EL (cell line): ENCODE measurements at places on chromosomes 1 and 21.
A peak's percentile ranks its signal among the peaks of the same experiment; 100 is the strongest.

DNA sequence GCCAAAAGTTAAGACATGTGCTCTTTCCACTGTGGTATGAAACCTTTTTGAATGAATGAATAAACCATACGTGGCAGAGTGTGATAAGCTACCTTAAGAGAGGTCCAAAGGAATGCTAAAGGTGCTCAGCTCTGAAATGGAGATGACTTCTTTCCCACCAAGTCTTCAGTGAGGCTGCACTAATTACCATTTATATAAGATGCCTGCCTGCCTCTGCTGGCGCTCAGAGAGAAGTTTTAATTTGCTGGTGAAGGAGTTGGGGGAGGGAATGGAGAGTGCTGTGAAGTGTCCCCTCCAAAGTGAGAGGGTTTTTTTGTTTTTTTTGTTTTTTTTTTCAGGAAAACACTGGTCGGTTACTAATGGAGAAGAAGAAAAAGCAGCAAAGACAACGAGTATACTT lies 559.0 kb downstream of the OMA1 start:
- no peak for DNase-seq

DNA sequence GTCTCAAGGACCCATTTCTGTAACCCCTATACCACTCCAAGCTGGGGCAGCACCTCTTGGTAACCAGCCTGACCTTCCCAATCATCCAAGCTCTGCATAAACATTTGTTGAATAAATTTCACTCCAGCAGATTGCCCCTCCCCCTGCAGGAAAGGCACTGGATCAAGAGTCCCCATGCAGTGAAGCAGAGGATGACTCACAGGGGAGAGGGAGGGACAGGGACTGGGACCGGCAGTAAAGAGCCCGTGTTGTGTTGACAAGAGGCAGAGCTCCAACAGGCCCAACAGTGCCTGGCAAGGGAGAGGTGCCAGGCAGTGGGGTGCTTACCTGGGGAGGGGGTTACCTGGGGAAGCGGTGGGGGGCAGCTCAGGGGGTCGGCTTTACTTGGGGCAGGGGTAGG lies 32.3 kb downstream of the SLC9A1 start:
- DNase-seq, result peak; percentile 83

- peak; percentile 15 for DNase-seq
Measured at GRCh38 chr1:12810691-12811408, 19.7 kb downstream of the PRAMEF1 start.

GRCh38 chr1:81392526-81393226 lies 408.1 kb upstream of the ADGRL2 start:
- DNase-seq, result no peak

- DNase-seq, result peak; percentile 96
Measured at GRCh38 chr1:162003830-162004215, 19.8 kb downstream of the OLFML2B start.

GRCh38 chr1:179714159-179714558 lies 28.9 kb upstream of the FAM163A start:
- DNase-seq, result no peak

- DNase-seq, result no peak
Measured at GRCh38 chr1:234963904-234964702, 164.5 kb downstream of the TOMM20 start.

GRCh38 chr21:37627074-37627473 lies 260.5 kb downstream of the DYRK1A start:
- no peak for DNase-seq

- no peak for DNase-seq
Measured at GRCh38 chr1:41315871-41316270, 45.4 kb upstream of the FOXO6 start.

GRCh38 chr1:192601143-192601542 lies 25.6 kb downstream of the RGS1 start:
- DNase-seq, result no peak

DNA sequence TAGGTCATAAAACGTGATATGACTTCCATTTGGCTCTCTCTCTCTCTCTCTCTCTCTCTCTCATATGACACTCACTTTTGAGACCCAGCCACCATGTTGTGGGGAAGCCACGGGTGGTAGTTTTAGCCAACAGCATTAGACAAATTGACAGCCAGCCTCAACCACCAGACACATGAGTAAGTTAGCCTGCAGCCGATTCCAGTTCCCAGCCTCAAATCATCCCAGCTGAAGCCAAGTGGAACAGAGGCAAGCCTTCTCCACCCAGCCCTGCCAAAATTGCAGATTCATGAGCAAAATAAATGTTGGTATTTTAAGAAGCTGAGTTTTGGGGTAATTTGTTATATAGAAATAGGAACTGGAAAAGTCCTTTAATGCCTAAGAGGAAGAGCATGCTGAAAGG lies 98.0 kb upstream of the DNAH14 start:
- DNase-seq, result no peak

GRCh38 chr1:94303005-94303404 lies 65.6 kb upstream of the ARHGAP29 start:
- DNase-seq, result no peak

DNA sequence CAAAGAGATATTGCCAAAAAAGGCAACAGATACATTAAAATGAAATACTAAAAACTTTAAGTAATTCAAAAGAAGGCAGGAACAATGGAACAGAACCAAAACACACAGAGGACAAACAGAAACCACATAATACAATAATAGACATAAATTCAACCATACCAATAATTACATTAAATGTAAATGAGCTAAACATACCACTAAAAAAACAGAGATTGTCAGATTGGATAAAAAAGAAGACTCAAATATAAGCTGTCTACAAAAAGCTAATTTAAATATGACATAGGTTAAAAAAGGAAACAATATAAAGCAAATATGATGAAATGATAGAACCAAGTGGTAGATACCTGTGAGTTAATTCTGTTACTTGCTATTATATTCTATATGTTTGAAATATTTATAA lies 44.1 kb upstream of the ATP5PO start:
- DNase-seq, result no peak

DNA sequence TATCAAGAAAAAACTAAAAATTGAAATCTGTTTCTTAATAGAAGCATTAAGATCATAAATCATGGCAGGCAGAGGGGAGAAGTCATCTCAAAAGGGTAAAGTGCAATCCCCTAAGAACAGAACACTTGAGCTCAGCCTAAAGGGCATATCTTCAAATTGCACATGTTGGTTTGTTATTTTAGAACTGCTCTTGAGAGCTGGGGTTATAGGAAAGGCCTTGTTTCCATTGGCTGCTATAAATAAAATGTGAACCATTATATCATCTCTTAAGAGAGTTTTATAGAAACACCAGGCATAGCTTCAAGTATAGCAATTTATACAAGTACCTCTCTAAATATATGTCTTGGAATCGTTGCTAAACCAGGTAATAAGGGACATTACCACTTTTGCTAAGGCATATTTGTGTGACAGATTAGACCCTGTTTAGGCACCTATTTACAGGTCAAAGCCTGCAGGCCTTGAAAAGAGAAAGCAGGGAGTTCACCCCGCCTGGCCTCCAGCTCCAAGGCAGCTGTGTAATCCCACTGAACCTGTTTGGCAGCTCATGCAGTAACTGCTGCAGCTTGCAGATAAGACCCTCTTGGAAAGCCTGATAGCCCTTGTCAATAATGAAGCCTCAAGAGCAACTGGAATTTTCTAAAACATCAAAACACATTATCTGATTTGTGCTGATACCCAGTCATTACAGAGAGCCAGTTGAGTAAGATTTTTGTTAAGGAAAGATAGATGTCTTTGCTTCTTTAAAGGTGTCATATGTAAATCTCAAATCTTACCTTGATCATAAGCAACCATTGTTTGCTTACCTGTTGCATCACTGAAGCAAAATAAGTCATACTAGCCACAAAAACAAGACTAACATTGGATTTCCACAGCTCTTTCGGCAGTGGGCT lies 24.2 kb upstream of the SYDE2 start:
- no peak for DNase-seq

DNA sequence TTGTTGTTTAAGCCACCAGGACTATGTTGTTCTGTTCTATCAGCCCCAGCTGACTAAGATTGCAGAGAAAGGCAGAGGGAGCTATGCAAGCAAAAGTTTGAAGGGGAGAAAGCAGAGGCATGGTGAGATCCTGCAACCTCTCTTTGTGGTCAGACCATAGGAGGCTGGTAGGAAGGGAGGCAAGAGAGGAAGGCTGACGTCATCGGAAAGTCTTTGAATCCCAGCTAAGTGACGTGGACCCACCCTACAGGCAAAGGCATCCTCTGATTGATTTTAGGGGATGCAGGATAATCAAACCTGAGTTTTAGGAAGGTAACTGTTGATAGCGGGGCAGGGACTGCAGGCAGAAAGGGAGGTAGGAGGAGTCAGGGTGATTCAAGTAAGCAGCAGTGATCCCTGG lies 23.3 kb upstream of the TNNI1 start:
- peak; percentile 73 for DNase-seq

DNA sequence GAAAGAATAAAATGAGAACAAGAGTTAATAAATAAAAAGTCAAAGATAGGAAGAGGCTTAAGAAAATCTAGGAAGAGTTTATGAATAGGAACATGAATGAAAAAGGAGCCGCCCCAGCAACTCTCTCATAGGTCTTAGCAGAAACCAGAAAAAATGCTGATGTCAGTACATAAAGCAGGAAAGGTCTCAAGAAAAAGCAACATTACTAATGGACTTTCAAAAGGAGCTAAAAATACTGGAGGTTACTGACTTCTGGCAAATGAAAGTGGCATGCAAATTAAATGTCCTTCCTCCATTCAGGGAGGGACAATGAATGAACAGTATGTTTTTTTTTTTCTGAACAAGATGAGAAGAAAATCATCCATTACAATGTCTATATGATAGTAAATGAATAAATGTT lies 387.6 kb downstream of the BRINP2 start:
- no peak for DNase-seq

DNA sequence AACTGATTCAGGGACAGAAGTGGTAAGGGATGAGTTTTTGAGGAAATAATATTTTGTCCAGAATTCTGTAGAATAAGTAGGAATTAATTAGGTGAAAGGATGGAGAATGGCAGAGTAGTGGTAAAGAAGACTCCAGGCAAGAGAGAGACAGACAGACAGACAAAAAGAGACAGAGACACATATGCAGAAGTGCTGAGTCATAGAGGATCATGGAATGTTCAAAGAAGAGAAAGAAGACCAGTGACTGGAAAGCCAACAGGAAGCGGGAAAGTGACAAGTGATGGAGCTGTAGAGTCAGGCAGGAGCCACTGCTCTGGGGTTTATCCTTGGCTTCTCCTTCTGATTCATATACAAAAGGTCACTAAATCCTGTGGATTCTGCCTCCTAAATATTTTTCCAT lies 85.9 kb downstream of the UROD start:
- DNase-seq, result peak; percentile 36

- no peak for DNase-seq
Measured at GRCh38 chr1:53121319-53122172, 20.9 kb downstream of the SLC1A7 start.

GRCh38 chr21:38467374-38467773 lies 30.9 kb downstream of the ERG start:
- DNase-seq, result no peak

DNA sequence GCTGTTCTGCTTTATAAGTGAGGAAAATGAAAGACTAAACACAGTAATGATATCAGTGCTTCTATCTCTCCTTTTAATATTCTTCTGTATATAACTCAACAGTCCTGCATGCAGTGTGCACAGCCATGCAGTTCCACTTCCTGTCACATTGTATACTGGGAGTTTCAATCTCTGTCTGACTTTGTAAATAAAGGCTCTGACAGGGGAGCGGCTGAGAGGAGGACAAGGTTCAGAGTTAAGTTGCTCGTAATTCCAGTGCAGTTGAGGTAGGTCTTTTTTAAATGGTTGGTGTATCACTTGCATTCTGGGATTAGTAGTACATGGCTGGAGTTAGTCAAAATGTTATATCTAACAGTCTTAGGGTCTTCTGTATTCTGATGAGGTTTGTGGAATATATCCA lies 264.5 kb downstream of the OLFM3 start:
- DNase-seq, result no peak

- DNase-seq, result peak; percentile 87
Measured at GRCh38 chr1:17588048-17588871, 48.8 kb downstream of the ARHGEF10L start.

DNA sequence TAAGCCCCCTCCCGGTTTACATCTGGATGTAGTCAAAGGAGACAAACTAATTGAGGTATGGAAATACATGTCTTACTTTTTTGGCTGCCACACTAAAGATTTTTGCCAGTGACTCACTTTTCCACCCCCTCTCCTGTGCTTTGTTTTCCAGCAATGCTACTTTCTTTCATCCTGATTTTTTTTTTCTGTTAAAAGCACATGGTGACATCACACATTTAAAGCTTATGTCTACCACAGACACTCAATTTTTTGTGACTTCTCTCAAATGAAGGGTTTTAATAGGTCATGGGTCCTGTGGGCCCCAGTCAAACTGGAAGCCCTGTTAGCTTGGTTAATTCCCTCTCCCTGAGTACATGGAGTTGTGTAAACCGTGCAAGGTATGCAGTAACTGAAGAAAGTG lies 2.2 kb downstream of the PPP1R8 start:
- DNase-seq, result peak; percentile 55

DNA sequence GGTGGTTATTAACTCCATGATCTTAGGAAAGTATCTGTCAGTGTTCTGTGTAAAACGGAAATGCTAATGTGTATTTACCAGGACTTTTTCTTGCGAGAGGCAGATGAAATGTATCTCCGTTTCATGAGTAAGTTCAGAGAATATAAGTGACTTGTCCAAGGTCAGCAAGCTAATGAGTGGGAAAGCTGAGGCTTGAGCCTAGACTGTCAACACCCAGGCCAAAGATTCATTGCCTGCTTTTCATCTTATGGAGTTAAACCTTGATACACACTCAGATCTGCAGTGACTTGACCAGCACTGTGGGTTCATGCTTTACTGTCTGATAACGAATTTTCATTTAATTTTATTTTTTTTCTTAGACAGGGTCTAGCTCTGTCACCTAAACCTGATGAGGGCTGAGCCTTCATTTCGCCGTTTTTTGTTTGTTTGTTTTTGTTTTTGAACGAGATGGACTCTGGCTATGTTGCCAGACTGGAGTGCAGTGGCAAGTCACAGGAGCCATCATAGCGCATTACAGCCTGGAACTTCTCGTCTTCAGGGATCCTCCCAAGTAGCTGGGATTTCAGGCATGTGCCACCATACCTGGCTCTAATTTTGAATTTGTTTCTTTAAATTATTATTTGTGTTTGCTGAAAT lies 918 bp upstream of the JTB start:
- DNase-seq, result no peak

GRCh38 chr1:69569576-69570328 lies 2.0 kb downstream of the LRRC7 start:
- no peak for DNase-seq

GRCh38 chr21:42578761-42579415 lies 65.2 kb downstream of the SLC37A1 start:
- no peak for DNase-seq

- peak; percentile 14 for DNase-seq
Measured at GRCh38 chr21:21003701-21004100, 5.5 kb downstream of the NCAM2 start.

DNA sequence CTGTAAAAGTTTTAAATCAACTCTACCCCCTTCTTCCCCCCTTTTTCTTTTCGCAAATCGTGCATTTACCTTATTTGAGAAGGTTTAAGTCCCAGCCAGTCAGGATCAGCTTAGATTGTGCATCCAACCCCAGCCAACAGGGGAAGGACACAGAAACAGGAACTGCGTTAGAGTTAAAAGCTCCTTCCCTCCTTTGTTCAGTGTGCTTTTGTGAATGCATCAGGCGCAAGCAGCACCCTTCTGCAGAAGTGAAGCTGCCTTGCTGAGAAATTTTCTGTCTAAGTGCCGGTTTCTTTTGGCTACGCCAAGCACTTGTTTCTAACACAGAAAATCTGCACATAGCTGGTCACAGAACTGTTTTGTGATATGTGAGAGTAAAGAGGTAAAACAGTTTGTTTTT lies 56.2 kb upstream of the PRRC2C start:
- no peak for DNase-seq

GRCh38 chr1:103106426-103107341 lies 1.6 kb downstream of the COL11A1 start:
- DNase-seq, result peak; percentile 86

- DNase-seq, result no peak
Measured at GRCh38 chr1:99781798-99782197, 15.4 kb upstream of the FRRS1 start.
